ENCODE measurements at places on chromosomes 12 and 14. TPM values are rescaled to one million over a fixed set of nuclear protein-coding genes. Genes with fewer than 3 reads are reported as not detected.

SLC4A8 gene
- 128 TPM for total RNA-seq

HPD gene
- total RNA-seq, result not detected

GRCh38 chr12:15289192-15289591, 33.1 kb upstream of the PTPRO start:
- no peak for DNase-seq

DNA sequence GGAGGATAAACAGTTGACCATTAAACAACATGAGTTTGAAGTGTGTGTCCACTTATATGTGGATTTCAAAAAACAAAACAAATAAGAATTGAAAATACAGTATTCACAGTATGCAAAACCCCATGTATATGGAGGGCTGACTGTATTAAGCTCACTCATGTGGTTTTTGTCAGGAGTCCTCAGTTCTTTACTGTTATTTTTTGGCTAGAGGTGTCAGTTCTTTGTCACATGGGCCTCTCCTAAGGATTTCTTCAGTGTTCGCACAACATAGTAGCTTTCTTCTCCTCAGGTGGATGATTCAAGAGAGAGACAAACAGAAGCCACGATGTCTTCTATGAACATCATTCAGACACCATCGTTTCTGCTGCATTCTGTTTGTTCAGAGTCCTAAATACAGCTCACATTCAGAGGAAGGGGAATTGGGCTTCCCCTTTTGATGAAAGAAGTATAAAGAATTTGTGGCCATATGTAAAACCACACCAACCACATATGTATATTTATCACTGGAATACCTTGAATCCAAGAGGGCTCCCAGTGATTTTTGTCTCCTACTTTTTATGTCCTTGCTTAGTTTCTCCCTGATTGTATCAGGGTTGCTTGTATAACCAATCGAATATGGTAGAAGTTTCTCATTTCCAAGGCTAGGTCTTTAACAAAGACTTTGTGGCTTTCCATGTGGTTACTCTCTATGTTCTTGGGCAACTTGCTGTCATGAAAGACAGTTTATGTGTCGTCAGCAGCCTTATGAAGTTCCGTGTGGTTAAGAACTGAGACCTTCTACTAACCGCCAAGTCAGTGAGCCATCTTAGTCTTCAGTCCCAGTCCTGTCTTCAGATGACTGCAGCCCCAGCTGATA, 18.9 kb downstream of the MNAT1 start:
- DNase-seq, result no peak

DNA sequence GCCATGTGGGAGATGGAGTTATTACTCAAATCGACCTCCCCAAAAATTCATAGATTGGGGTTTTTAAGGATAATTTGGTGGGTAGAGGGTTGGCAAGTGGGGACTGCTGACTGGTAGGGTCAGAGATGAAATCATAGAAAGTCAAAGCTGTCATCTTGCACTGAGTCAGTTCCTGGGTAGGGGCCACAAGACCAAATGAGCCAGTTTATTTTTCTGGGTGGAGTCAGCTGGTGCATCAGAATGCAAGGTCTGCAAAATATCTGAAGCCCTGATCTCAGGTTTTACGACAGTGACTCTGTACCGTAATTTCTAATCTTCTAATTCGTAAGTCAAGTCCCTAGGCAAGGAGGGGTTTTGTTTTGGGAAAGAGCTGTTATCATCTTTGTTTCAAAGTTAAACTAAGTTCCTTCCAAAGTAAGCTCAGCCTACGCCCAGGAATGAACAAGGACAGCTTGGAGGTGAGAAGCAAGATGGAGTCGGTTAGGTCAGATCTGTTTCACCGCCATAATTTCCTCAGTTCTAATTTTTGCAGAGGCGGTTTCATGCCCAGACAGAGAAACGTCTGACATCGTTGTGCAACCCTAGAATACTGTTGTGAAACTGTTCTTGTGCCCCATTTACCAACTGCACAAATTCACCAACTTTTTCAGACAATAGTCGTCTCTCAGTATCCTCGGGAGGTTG, 104.5 kb upstream of the SFSWAP start:
- DNase-seq, result no peak

- no peak for DNase-seq
These were observed 1.1 kb downstream of the ABCD4 start for GRCh38 chr14:74301594-74302151.

GRCh38 chr14:99800781-99801180, 7.6 kb downstream of the EML1 start:
- DNase-seq, result no peak

DNA sequence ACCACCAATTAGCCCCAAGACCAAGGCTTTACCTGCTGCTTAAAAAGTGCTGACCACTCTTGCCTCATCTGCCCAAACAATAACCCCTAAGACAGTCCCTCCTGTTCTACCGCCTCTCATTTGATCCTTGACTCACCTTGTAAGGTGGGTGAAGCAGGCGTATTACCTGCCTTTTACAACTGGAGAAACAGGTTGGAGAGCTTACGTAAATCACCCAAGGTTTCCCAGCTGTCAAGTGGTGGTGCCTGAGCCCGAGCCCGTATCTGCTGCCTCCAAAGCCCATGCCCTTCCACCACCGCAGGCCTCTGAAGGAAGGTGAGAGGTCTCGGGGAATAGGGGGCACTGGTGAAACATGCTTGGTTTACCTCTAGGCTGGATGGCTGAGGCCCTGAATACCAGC, 36.6 kb downstream of the MAX start:
- DNase-seq, result no peak

GRCh38 chr12:120247621-120248030, 17.9 kb downstream of the PXN start:
- no peak for DNase-seq

- no peak for DNase-seq
These were observed 29.5 kb upstream of the HIGD1C start for GRCh38 chr12:50922820-50923219.

GRCh38 chr14:91205459-91205858, 39.0 kb downstream of the GPR68 start:
- DNase-seq, result no peak

Measured in dorsolateral prefrontal cortex (tissue), 122 donors.